IPS DF 6.9 (cell line): ENCODE measurements at places on chromosomes 2 and 18.

DNA sequence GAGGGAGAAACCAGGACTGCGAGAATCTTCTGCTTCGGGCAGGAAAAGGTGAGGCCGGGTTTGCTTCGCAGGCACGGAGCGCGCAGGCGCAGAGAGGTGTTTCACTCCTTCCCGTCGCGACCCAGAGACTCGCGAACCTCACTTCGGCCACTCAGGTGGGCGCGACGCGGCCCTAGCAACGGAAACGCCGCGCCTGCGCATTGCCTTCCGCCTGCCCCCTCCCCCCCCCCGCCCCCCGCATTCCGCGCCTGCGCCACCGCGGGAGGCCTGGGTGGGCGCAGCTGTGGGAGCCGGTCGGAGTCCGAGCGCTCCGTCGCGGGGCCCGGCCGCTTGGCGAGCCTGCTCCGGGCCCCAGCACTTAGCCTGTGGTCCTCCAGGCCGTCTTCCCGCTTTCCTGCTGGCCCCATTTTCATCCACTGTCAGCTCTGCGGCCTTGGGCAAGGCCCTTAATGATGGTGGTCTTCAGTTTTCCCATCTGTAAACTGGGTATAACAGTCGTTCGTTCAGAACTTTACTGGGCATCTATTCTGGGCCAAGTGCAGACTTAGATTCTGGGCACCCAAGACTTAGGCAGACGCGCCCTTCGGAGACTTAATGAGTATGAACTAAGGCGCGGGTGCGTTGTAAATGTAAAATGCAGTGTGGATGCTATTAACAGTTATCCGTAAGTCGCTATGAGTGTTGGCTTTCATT lies 62.1 kb upstream of the ACKR3 start:
- DNase-seq = peak; percentile 63

- no peak for DNase-seq
Measured at GRCh38 chr2:43778233-43778632, 4.4 kb downstream of the DYNC2LI1 start.

DNA sequence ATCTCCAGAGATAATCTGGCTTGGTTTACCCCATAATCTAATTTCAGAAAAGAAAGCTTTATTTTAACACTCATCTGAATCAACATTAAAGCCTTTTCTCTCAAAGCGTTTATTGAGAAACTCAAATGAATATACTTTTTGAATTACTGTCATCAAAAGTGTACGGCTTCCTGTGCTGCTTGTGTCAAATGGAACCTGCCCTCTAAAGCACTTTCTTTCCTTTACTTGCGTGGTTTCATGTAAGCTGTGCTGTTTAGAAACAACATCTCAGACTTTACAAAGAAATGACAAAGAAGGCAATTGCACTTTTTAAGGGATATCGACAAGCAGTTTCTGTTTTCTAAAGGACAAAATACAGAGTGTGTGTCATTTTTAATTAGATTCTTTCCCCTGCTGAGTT lies 35.1 kb downstream of the CYBRD1 start:
- DNase-seq = no peak

- no peak for DNase-seq
Measured at GRCh38 chr2:181334158-181334826, 122.9 kb upstream of the ITGA4 start.

DNA sequence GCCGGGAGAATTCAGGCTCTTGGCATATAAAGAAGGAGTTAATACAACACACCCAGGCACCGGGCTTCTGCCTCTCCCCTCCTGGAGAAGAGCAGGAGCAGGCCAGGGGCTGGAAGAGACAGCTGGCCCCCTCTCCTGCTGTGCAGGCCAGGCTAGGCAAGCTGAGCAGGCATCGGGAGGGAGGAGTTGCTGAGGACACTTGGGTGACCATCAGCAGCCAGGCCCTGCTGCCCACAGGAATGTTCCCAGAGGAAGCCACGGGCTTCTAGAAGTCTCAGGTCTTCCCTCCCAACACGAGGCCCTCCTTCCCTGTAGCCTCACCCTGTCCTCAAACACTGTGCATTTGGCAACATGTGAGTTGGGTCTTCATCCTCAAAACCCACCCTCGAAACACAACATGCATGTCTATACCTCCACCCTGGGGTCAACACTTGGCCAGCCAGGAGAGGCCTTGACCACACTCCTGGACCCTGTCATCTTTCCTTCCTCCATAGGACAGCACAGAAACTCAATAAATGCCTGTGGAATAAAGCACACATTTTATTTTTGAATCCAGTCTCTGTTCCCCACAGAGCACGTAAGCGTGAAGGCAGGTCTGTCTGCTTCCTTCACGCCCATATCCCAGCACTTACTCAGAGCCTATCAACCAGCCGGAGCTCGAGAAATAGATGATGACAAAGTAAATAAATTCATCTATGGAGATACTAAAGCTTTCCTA lies 433.8 kb upstream of the ID2 start:
- no peak for DNase-seq

GRCh38 chr2:96897491-96898134 lies 27.7 kb upstream of the SEMA4C start:
- DNase-seq = no peak

- no peak for DNase-seq
Measured at GRCh38 chr18:68759308-68759707, 38.6 kb upstream of the CCDC102B start.

DNA sequence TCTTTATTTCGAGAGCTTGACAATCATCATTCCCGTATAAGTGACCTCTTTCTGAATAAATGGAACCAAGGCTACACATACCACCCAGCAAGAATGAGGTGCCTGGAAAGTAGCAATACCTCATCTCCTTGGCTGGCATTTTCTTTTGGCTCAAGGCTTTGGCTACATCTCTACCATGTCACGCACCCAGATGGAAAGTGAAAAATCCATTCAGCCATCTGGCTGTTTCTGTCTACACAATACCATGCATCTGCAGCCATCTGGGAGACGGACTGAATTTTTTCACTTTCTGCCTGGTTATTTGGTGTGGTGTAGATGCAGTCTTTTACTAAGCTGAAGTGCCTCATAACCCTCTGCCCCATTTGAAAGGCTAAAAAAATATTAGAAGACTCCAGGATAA lies 566.9 kb downstream of the BCL11A start:
- DNase-seq = no peak

GRCh38 chr2:112152476-112153178 lies 14.4 kb downstream of the FBLN7 start:
- DNase-seq = no peak

DNA sequence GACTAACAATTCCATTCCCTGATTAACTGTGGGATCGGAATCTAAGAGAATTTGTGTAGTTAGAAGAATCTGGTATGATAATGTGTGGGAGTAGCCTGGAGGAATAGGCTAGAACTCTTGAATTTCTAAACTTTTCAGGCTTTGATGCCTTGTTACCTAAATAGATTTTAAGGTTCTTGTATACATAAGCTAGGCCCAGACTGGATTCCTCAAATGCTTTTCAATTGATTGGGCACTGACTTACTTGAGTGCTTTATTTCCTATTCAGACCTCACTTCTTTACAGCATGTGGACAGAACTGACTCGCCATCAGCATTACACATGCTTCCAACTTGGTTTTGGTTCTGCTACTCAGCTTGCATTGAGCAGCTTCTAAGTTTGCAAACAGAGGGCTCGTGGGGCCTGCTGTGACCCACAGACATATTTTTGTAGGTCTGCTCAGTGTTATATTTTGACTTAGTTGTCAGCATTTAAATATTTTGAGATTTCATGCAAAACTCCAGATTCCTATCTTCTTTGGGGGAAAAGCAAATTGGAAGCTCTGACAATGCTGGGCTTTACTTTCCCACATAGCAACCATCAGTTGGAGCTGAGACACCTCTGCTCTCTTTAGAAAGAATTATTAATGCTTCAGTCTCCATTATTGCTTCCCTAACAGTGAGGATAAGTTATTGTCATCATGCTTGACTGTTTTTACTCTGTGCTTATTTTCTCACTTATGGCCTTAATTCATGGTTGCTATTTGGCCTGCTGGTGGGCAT lies 5.7 kb downstream of the PARD3B start:
- no peak for DNase-seq

GRCh38 chr2:59398081-59398480 lies 1155.4 kb downstream of the BCL11A start:
- DNase-seq = no peak

DNA sequence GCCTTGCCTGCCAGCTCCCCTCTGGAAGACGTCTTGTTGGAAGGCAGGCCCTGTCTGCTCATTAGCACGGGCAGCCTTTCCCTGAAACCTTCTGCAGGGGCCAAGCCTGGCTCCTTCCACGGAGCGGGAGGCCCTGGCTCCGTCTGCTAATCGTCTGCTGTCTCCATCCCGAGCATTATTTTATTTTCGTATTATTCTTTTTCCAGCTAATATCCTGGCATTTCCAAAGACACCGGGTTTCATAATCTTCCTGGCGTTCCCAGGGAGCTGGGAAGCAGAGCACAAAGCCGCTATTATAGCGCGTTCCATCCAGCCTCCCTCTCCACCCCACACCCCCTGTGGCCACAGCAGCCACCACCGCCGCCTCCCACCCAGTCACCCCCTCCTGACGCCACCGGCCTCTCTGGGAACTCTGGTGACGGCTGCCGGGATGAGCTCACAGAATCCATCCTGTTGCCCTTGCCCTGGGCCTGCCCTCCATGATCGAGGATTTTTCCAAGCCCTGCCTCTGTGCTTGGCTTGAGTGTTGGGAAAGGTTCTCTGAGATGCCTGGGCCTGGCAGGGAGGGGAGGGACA lies 125.5 kb downstream of the DYSF start:
- DNase-seq = no peak

- no peak for DNase-seq
Measured at GRCh38 chr2:134277223-134277622, 23.4 kb downstream of the MGAT5 start.

- DNase-seq = no peak
Measured at GRCh38 chr2:84085562-84085961, 373.5 kb downstream of the SUCLG1 start.

DNA sequence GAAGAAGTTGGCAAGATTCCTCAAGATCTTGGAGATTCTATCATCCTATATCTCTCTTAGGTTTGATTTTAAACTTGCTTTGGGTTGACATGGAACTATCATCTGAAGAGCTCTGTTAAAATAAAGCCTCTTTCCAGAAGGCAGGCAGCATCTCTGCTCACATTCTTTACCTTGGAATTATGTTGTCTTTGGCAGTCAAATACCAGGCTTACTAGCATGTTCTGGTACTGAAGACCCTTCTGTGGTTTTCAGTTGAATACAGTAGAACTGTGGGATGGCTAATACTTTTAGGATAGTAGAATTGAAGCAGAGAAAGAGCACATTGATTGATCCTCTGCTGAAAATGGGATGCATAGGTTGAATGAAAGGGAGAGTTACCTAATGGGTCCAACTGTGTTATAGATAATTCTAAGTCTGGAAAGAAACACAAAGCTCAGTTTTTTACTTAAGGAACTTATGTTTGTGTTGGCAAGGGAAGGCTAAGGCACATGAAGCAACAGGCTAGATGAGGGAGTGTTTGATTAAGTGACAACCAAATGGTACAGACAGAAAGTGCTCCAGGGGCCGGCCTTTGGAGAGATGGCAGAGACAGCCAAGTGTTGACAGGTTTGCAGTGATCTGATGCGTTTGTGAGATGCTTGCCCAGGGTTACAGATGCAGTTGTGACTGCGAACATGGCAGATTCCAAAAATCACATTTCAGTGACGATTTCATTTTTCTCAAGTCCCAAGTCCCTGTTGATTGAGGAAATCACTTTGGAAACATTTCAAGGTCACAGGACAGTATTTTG lies 397.9 kb downstream of the MEIS1 start:
- DNase-seq = no peak

- no peak for DNase-seq
Measured at GRCh38 chr2:110121592-110121991, 6.0 kb upstream of the MALL start.
